ENCODE measurements at places on chromosomes 12 and 14.

- peak; percentile 69 for DNase-seq
Measured at GRCh38 chr12:54404061-54405004, 14.7 kb downstream of the ITGA5 start.

- no peak for DNase-seq
Measured at GRCh38 chr12:3336606-3337311, 154.2 kb upstream of the PRMT8 start.

DNA sequence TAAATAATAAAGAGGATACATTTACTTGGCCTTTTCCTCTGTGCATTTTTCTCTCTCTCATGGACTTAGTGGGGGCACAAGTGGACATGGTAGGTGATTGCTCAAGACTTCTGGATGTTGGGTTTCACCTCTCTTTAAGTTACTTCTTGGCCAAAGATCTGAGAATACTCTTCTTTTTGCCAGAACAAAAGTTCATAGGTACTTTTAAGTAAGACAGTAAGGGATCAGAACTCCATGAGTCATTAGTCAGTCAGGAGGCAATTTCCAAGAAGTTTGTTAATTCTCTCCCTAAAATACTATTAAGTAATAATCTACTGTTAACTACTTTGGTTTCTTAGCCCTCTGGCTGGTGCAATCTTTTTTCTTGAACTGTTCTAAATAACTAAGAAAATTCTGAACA is 84.2 kb downstream of the GRIP1 start:
- DNase-seq = no peak

- no peak for DNase-seq
Measured at GRCh38 chr12:109125791-109126190, 9.4 kb downstream of the ACACB start.

DNA sequence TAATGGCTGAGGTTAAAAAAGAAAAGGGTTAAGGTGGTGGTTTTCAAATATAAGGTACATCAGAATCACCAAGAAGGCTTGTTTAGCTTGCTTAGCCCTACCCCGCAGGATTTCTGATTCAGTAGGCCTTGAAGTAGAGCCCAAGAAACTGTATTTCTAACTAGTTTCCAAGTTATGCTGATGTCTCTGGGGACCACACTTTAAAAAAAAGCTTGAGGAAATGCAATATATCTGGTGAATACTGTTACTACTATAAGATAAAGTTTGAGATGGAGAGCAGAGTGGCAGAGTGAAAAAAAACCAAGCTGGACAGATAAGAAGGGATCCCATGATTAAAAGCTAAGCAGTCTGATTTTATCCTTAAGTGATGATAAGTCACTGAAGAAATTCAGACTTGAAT is 18.3 kb upstream of the GXYLT1 start:
- no peak for DNase-seq

DNA sequence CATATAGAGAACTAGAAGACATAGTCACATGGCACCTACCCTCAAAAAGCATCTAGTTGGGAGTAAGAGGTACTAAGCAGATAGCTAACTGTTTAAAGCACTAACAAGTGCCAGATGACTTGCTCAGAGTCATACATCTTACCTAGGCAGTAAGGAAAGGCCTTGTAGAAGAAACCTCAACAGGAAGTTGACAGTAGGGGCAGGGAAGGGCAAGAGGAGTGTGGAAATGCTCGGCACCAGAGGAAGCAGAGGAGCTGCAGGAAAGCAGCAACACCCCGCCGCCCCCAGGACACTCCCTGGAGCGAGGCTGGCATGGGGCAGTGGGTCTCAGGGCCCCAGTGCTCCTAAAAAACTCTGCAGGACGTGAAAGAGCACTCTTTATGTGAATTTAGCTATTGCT is 92.9 kb downstream of the PPP2R5C start:
- no peak for DNase-seq

GRCh38 chr12:2299206-2299605 is 246.4 kb downstream of the CACNA1C start:
- peak; percentile 67 for DNase-seq

DNA sequence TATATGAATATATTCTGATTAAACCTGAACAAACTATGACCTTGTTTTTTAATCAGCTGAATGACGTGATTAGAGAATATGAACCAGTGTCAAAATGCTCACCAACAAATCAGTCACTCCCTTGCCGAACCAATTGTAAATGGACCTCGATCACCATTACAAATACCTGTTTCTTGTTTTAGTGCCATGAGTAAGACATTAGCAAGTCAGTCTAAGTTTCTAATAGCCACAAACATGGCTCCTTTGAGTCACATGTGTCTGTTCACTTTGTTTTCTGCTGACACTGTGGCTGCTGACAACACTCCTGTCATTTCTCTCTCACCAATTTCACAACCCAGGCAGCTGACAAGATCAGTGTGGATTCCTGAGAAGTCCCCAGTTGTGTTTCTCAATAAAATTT is 286.2 kb upstream of the MDGA2 start:
- DNase-seq = no peak

- DNase-seq = no peak
Measured at GRCh38 chr14:51789114-51789513, 71.3 kb upstream of the GNG2 start.

DNA sequence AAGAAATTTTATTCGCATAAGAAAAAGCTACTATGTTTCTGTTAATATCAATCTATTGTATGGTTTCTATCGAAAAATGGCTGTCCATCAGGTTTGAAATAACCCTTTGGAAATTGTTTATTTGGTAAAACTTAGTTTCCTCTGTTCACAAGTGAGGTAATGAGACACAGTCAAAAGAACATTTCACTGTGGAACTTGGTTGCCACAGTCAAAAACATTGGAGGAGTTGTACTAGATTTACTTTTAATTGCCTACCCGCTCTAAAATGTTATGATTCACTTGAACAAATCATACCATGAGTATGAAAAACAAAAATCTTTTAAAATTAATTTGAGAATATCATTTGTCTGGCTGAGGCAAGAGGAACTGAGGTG is 46.5 kb downstream of the ITPR2 start:
- DNase-seq = no peak

DNA sequence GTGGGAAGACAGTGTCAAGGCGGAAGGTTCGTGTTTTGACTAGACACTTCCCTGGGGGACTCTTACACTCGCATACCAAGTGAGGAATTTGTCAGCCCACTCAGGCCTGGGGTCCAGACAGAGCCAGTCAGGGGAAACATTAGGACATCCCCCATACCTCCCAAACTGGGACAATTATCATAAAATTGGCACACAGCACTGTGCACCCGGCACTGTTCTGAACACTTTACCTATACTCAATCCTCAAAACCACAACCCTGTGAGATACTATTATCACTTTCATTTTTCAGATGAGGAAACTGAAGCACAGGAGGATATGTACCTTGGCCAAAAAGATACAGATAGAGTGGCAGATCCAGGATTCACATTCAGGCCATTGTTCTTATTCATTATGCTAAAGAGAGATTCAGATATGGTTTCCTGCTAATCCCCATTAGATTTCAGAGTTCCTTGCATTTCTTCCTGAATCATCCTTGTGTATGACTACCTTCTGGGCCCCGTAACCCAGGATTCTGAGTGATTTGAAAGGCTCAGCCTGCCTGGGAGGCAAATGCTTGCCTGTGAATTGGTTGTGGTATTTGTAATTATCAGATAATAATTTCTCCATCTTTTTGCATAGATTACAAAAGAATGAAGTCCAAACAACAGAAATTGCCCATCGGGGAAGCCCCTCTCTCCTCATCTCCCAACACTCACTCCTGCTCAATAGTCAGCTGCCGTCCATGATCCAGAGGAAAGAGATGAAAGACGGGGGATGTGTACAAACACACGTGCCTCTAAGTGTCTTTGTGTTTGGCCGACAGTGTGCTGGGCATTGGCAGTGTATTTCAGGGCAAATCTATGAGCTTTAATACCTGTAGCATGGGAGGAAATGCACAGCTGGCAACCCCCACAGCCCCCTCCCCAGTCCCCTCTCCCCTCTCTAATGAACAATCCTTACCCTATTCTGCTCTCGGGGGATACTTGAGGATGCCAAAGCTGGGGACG is 4.6 kb downstream of the TAC3 start:
- DNase-seq = no peak

DNA sequence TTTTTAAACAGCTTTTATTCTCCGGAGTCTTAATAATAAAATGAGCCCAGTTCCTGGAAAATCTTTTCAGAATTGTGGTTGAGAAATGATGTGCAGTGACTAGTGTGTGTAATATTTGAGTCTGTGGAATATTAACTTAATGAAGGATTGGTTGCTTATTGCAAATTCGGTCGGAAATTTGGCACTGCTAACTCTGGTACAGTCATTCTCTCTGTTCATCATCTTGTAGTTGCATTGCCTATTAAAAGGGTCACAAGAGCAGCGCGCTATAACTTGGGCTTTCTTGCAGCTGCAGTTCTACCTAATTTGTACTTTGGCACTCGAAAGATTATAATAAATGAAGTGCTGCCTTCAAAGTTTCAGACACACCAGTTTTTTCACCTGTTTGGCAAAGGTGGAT is 146.0 kb downstream of the FLRT2 start:
- DNase-seq = no peak

GRCh38 chr12:26052652-26053051 is 72.2 kb downstream of the BHLHE41 start:
- DNase-seq = no peak

- no peak for DNase-seq
Measured at GRCh38 chr12:92370828-92371227, 225.2 kb upstream of the BTG1 start.

GRCh38 chr12:22576065-22576464 is 31.7 kb upstream of the C2CD5 start:
- DNase-seq = no peak

GRCh38 chr14:35689000-35689460 is 120.1 kb downstream of the RALGAPA1 start:
- no peak for DNase-seq

- no peak for DNase-seq
Measured at GRCh38 chr12:56953314-56953713, 4.1 kb downstream of the RDH16 start.
